ENCODE measurements at places on chromosomes 16 and 17. TPM values are rescaled to one million over a fixed set of nuclear protein-coding genes. Genes with fewer than 3 reads are reported as not detected.

- no peak for DNase-seq
Observed at GRCh38 chr17:78408476-78409050, 30.1 kb downstream of the PGS1 start.

GRCh38 chr17:42514867-42515266 is 21.2 kb upstream of the NAGLU start:
- DNase-seq, result no peak

GRCh38 chr17:58531661-58532554 is 17.5 kb upstream of the MTMR4 start:
- DNase-seq, result peak; percentile 74

GRCh38 chr17:35666070-35666469 is 65.4 kb upstream of the RASL10B start:
- no peak for DNase-seq

DNA sequence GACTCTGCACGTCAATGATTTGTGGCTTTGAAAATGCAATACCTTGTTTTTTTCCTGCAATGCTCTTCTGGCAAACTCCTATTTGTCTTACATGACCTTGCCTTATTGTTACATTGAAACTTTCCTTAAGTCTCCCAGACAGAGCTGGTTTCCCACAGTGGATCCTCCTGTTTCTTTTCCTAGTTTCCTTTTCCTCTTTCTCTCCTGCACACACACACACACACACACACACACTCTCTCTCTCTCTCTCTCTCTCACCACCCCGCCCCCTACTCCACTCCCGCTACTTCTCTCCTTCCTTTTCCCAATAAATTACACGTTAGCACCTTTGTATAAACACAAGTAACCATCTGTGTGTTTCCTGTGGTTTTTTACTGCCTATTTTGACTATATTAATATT is 2.3 kb downstream of the ORC6 start:
- no peak for DNase-seq

GRCh38 chr16:80674884-80675283 is 129.5 kb downstream of the CDYL2 start:
- DNase-seq, result no peak

GRCh38 chr17:39614545-39615157 is 6.9 kb upstream of the NEUROD2 start:
- DNase-seq, result no peak

GRCh38 chr17:49180303-49180702 is 30.1 kb downstream of the GNGT2 start:
- peak; percentile 52 for DNase-seq

The FBXL20 gene
- polyA plus RNA-seq, result 3.0 TPM

GRCh38 chr16:17367923-17368322 is 102.8 kb downstream of the XYLT1 start:
- no peak for DNase-seq

DNA sequence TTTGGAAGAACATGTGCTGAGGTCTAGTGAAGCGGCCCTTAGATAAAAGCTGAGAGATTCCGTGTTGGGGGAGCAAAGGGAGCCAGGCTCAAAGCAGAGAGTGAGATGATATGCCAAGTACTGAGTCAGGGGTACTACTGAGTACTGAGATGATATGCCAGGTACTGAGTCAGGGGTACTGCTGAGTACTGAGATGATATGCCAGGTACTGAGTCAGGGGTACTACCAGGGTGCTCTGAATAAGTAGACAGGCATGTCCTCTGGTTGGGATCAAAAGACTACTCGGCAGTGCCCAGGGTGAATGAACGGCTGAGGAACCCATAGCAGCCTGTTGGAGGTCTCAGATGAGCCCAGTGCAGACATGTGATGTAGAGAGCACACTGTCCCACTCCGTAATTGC is 239.0 kb downstream of the SOX9 start:
- DNase-seq, result no peak

DNA sequence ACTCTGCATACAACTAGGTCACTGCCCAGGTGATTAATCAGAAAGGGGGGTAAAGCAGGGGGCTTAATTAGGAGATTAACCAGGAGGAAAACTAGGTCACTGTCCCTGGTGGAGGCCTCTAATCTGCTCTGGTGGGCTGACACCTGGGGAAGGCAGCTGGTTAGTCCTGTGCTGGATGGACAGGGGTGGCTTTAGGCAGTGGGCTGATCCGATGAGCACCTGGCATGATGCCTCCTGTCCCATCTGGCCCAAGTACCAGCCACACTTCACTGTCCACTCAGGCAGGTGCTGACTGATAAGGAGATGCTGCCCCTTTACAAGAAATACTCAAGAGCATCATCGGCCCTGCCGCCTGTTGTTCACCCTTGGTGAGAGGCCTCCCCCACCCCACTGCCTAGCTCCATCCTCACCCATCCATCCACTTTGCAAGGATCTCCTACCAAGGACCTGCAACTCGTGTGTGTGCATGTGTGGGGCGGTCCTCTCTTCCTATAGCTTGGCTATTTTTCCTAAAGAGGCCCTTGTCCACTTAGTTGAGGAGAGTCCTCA is 13.8 kb upstream of the RCVRN start:
- no peak for DNase-seq

The UBE2G1 gene
- 128 TPM for polyA plus RNA-seq

The CHST4 gene
- not detected for polyA plus RNA-seq

The SNX11 gene
- polyA plus RNA-seq, result 11.5 TPM

- no peak for DNase-seq
Observed at GRCh38 chr17:21090902-21091618, 35.7 kb upstream of the DHRS7B start.

DNA sequence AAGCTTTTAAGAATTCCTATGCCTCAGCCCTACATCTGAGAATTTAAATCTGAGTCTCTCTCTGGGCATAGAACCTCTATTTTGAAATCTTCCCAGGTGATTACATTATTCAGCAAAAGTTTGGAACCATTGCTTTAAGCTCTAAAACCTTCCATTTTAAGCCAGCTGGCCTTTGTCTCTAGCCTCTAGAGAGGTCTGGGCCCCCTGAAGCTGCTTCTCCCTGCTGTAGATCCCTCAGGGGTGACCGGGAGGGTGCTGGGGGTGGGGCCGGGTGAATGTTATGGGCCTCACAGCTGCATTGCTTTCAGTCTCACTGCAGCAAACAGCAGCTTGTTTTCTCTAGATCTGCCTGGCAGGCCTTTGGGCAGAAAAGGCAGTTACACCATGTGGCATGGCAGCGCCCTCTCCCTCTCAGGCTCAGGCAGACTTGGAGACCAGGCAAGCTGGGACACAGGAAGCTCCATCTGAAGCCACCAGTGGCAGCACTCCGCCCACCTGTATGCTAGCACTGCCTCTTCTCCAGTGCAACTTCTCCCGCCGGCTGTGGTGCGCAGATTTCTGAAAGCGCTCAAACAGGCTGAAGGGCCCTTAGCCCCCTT is 66.3 kb downstream of the MPRIP start:
- DNase-seq, result peak; percentile 60

GRCh38 chr16:16150117-16150877 is 73.0 kb downstream of the ABCC6 start:
- peak; percentile 54 for DNase-seq

- DNase-seq, result no peak
Observed at GRCh38 chr17:27543958-27544349, 87.0 kb upstream of the LGALS9 start.

The KRT40 gene
- polyA plus RNA-seq, result not detected

DNA sequence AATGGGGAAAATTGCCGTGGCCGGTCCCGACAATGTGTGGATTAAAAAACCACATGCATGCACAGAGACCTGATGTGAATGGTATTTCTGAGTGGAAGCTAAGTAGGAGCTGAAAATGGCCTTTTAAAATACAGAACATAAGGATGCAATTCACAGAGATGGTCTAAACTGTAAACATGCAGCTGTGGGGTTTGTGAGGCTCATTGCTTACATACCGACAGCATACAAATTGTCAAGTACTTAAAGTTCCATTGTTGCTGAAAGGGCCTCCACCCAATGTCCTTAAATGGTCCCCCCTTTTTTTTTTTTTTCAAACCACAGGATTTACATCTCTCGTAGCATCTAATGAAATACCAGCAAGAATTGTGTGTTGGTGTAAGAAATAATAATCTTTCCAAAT is 523.2 kb downstream of the MAF start:
- no peak for DNase-seq

- DNase-seq, result no peak
Observed at GRCh38 chr16:60458255-60458654, 1578.0 kb downstream of the CDH8 start.
